ENCODE measurements at places on chromosomes 11 and 22.

- no peak for DNase-seq
Measured at GRCh38 chr11:66048547-66049323, at the start of gene GAL3ST3. GAL3ST3 (minus strand) TSS chr11:66049161; CDS start chr11:66045415, 3,746 bp downstream.

GRCh38 chr11:86091566-86091965 lies 22.7 kb upstream of the PICALM start:
- no peak for DNase-seq

GRCh38 chr22:17172029-17172833 lies 13.2 kb upstream of the HDHD5 start:
- DNase-seq: peak; percentile 25

DNA sequence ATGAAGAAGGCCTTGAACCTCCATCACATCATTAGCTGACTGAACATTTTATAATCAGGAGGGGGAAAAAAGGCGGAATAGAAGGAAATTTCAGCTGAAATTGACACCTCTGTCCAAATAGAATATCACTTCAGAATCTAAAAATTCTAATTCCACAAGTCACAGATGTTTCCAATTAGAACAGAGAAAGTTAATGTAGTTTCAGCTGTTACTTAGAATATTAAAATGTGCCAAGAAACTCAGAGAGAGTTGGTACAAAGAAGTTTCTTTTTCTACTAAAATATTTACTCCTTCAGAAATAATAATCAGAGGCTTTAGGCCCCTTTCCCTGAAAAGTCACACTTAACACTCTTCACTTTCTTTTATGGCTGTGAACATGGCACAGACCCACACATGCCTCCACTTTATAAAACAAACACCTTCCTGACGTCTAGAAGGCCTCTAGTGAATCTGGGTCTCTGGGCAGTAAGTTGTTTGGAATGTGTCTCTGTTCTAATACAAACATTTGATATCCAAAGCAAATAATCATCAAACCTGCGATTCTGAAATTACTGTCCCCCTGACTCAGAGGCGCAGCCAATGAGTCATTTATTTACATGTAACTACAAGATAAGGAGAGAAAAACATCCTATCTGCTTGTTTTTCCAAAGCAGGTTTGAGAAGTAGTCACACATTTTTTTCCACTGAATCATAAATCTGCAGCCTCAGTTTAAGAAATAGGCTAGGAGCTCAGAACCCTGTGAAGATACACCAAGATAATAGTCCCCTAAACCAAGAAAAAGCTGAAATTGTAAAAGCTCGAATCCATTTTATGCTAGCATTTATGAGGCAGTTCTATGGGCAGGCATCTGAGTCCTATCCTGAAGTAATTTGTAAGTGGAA lies 148.4 kb downstream of the ME3 start:
- no peak for DNase-seq

DNA sequence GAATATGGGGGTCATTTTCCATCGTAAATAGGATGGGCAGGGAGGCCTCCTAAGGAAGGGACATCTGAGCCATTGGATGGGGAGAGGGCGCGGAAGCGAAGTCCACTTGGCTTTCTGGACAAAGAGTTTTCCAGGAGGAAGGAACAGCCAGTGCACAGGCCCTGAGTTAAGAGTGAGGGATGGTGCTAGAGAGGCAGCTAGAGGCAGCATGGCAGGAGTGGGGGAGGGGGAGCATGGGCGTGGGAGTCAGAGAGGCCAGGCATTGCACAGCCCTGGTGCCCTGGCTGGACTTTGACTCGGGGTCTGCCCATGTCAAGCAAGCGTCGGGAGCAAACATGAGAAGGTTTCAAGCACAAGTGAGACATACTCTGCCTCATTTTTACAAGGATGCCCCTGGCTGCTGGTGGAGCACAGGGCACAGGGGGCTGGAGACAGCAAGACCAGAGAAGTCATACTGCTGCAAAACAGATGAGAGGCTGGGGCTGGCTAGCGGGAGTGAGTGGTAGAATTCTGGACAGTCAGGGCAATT lies 9.0 kb downstream of the GNAZ start:
- no peak for DNase-seq

- peak; percentile 67 for DNase-seq
Measured at GRCh38 chr11:118917481-118918127, 8.1 kb downstream of the BCL9L start.

GRCh38 chr11:929405-929804 lies 3.7 kb downstream of the AP2A2 start:
- no peak for DNase-seq

GRCh38 chr11:12376259-12377081 lies 901 bp upstream of the PARVA start:
- DNase-seq: peak; percentile 45

GRCh38 chr22:39343259-39344045 lies 6.3 kb upstream of the SYNGR1 start:
- DNase-seq: peak; percentile 67

DNA sequence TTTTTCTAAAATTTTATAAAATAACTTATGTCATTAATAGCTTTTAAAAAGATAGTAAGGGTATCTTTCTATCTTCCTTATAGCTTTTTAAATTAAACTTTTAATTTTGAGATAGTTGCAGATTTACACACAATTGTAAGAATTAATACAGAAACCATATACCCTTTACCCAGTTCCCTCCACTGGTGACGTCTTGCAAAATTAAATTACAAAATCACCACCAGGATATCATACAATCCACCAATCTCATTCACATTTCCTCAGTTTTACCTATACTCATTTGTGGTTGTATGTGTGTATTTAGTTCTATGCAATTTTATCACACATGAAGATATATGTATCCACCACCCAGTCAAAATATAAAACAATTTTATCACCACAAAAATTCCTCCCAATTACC lies 10.0 kb downstream of the SBF2 start:
- DNase-seq: no peak

- DNase-seq: no peak
Measured at GRCh38 chr11:77559686-77560401, 29.9 kb upstream of the AQP11 start.

DNA sequence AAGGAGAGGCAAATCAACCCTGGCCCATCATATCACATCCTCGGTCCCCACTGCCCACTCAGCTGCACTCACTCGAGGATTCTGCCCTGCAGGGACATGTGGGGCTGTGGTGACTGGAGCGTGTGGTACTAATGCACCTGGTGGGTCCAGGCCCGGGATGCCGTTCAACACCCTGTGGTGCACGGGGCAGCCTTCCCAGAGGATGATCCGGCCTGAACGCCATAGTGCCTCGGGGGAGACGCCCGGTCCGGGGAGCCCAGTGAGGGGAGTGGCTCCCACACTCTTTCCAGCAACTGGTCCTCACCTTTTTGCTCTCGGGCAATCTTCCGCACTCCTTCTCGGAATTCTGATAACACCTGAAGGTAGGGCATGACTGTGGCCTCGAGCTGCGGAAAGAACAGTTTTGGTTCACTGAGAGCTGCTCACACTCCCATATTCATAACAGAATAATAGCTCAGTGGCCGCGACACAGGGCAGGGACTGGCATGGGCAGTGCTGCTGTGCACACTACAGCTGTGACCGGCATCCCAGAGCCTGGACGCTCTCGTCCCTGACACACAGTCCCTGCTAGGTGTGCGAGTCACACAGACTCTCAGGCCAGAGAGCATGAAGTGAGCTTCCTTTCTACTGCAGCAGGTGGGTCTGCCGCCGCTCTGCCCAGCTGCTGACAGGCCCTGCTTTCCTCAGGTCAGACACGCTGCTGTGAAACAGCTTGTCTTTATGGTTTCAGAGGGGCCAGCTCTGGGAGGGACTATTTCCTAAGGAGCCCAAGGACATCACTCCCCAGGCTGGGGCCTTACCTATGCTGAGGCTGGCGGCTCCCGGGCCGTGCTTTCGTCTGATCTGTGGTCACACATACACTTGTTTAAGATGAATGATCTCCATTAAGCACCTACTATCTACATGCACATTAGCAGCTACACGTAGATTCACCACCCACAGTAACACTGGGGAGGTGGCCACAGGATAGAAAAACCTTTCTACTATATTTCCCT lies 20.1 kb upstream of the NAP1L4 start:
- DNase-seq: no peak

DNA sequence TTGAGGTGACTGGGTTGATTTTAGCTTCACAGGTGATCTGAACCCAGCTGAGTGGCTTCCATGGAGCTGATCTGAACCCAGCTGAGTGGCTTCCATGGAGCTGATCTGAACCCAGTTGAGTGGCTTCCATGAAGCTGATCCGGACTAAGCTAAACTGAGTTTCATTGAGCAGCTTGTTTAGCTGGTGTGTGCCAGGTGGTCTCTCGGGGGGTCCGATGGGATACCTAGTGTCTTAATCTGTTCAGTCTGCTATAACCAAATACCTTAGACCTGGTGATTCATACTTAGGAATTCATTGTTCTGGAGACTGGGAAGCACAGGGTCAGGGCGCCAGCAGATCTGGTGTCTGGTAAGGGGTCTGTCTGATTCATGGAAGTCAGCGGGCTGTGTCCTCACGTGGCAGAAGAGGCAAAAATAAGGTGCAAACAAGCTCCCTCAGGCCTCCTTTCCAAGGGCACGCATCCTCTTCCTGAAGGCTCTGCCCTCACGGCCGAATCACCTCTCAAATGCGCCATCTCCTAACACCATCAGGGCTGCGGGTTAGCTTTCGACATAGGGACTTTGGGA lies 52.5 kb upstream of the KCNQ1OT1 start:
- DNase-seq: no peak

DNA sequence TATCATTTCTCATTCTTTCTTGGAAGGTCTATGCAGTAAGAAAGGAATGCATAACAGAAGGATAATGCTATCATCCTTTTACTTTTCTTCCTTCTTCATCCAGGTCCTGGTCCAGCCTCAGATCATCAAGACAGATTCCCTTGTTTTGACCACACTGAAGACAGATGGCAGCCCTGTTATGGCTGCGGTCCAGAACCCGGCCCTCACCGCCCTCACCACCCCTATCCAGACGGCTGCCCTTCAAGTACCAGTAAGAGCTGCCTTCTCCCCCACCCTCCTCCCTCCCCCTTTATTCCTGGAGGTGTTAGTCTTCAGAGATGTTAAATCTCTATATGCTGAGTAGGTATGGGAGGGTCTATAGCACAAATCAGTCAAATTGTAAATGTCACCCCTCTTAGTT lies 37.9 kb downstream of the SREBF2 start:
- no peak for DNase-seq

- DNase-seq: peak; percentile 56
Measured at GRCh38 chr22:39117585-39118191, 20.6 kb downstream of the APOBEC3H start.

DNA sequence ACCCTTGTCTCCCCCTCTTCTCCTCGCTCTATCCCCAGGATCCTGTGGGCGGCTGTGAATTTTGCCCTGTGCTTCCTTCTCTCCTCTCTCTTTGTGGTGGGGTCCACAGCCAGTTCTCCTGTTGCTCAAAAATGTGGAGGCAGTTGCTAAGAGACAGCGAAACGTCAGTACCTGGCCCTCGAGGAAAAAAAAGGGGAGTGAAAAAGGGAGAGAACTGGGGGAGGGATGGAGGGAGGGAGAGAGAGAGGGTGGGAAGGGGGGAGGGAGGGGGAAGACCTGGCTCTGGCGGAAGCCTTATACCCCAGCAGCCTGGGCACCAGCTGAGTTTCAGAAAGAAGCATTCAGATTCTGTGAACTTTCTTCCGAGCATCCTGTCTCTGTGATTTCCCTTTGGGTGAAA lies 2.1 kb upstream of the LRRC55 start:
- DNase-seq: no peak

- no peak for DNase-seq
Measured at GRCh38 chr11:35389897-35390465, 29.4 kb downstream of the SLC1A2 start.

GRCh38 chr22:46617986-46618647 lies 2.1 kb upstream of the GRAMD4 start:
- DNase-seq: no peak

- no peak for DNase-seq
Measured at GRCh38 chr11:88359114-88359513, 21.6 kb upstream of the CTSC start.

All from left colon (tissue), 2 donors.